ENCODE measurements at places on chromosomes 3 and 15.
A peak's percentile ranks its signal among the peaks of the same experiment; 100 is the strongest.

DNA sequence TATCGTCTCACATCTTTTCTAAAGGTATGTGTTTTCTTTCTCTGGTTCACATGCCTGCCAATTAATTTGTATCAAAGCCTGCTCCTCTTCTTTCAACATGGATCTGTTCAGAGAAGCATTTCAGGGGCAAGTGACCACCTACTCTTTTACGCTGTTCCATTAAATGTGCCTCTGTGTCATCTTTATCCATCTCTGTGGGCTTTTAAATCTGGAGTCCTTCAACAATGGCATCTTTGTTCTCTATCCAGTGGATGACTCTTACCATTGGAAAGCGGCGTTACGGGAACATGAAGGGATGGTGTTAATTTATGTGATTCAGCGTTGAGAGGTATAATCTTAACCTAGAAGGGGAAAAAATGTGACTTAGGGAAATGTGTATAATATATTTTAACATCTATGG is 92.7 kb upstream of the CFAP20DC start:
- DNase-seq: no peak

DNA sequence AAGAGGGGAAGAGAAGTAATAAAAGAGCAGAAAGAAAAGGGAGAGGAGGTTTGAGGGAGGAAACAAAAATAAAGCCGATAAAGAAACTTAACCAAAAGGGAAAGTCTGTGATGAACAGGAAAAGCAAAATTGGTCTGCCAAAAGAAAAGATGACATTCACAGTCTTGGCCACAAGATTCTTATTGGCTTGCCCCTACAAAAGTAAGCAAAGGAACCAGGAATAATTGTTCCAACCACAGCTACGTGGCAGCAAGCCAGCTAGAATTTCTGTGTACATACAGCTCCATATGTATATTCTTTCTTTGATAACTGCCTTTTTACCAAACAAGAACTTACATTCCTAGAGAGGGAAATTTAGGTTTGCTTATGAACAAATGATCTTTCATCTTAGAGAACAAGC is 79.6 kb downstream of the MLH1 start:
- no peak for DNase-seq

GRCh38 chr3:150680562-150680961 is 23.2 kb downstream of the ERICH6 start:
- no peak for DNase-seq

DNA sequence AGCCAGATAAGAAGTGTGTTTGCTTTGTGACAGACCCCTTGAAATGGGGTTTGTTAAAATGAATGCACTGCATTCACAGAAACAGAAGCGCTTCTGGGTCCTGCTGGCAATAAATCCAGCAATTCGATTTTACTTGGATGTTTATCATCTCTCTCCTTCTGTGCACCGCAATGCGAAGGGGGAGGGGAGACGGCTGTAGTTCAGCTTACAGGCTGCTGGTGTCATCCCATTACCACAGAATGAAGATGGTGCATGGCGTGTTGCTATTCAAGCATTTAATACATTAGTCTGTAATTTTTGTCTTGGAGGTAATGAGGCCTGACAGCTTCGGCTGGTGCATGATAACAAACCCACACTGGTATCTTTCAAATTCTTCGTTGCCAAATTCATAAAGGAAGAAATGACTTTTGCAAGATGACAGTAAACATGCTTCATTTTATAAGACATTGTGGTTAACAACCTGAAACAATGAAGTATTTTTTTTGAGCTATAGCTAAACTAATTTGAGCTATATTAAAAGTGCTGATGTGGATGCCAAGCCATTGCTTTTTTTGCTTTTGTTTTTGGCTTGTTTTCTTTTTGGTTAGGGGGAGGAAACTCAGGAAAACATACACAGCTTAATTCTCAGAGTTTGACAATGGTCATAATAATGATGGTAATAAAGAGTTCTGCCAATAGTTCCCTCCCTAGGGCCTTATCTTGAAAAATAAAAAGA is 418.3 kb downstream of the OTOL1 start:
- no peak for DNase-seq

DNA sequence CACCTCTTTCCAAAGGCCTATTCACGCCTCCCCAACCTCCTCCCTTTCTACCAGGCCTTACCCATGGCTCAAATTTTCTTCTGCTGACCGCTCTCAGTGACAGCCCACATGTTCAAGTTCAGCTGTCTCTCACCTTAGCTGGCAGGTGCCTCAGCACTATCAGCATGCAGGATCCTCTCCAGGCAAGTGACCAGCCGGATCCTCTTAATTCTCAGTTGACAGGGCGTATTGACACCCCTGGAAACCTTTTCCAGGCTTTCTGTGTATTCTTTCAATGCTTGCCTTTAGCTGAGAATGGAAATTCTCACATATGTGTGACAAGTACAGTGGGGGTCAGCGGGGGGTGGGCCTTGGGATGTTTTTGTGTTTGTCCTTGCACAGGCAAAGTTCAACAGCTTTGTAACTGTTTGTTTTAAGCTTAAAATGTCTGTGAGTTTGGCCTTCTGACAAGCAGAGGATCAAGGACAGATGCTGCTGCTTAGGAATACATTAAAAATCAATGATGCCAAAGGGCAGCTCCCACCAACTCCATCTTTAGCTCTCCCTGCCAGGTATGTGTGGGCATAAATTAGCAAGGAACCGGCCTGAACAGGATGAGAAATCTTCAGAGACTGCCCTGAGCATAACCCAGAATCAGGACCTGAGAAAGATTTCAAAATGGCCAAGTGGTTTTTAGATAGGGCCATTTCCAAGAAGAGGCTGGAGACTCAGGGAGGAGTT is 17.4 kb upstream of the BDH1 start:
- DNase-seq: no peak

- DNase-seq: no peak
Measured at GRCh38 chr3:98440283-98440682, 22.7 kb upstream of the OR5K1 start.

DNA sequence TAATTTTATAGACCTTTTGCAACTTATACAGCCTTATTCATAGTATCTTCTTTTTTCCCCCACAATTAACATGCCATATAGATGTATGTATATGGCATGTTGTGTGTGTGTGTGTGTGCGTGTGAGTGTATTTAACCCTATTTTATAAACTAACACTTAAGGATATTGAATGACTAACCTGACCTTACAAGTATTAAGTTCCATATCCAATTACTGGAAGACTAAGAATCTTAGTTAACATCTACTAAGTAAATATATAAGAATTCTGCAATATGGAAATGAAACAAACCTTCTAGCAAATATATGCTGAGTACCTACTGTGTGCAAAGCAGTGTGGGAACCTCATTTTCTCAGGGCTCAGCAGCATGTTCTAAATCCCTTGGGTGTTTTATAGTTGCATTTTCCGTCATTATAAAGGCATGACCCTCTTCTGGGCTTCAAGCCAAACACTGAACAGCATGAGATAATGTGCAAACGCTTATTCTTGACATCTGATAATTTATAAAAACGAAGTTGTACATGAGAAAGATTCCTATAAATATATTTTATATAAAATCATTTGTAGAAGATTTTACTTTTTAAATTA is 105.5 kb downstream of the NLGN1 start:
- no peak for DNase-seq

DNA sequence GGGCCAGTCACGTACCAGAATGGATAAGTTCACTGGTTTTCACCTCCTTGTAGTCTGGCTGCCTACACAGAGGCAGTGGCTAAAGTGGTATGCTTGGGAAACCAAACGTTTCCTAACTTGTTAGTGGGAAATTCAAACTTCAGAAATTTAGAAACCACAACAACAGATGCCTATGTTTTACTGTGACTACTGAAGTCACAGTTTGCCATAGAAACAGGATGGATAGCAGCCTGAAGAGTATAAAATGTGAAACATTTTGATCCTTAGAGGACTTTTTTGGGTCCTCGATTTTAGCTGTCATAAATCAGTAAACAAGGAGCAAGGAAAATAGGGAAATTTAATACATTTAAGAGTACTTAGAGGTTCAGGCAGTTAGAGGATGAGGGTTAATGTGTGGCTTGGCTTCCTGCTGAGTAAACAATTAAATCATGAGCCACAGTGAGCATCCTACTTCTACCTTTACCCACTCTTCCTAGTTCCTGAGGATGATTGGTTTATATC is 48.6 kb downstream of the CMSS1 start:
- peak; percentile 15 for DNase-seq

DNA sequence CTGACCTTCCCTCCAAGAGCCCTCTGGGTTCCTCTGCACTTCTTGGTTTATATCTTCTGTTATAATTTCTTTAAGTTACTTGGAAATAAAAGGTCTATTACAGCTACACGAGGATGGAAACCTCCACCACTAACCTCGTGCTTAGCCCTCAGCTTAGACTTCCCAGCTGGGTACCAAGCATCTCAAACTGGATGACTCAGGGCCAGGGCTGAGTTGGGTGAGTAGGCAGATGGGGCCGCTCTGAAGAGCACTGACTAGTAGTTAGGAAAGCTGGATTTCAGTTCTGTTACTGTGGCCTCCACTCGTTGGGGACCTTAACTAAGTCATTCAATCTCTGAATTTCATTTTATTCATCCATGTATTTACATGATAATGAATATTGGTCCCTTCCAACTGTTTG is 1036.6 kb downstream of the IGSF11 start:
- no peak for DNase-seq

DNA sequence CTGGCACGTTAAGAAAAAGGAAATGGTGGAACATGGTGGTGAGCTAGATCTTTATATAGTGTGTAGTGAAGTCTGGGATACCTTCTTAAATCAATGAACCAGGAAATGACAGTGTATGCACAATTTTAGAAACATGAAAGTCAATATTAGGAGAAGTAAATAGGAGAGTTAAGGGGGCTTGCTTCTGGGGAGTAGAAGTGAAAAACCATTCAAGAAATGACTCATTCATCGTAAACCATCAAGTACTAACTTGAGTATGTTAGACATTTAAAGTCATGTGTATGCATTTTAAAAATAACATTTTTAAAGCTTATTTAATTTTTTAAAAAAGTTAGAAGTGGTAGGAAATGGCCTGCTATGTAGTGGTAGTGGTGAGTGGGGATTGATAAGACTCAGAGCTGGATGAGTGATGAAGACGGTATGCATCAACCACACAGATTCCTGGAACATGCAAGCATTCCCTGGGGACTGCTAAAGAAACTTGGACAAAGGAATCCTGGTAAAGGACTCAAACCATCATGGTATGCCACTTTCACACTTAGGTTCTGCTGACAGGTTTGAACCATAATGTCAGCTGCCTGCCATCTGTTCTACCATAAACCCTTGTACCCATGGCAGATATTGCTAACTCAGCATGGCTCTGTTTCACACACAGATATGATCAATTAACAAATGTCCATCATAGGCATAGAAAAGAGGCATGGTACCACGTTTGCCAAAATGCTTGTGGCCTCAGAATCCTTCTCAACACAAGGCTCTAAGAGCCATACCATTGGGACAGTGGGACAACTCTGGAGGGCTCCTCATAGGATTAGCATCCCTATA is 28.9 kb upstream of the MITF start:
- DNase-seq: no peak

DNA sequence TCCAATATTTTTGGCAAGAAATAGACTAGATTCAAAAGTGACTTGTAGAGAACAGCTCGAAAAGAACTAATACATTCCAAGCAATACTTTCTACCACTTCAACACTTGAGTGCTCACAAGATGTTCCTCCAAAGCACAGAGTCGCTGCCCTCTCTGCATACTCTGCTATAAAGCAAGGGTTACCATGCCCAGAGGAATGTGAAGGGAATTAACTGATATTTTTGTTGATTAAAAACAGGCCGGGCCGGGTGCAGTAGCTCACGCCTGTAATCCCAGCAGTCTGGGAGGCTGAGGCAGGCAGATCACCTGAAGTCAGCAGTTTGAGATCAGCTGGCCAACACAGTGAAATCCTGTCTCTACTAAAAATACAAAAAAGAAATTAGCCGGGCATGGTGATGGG is 57.6 kb upstream of the CSPG5 start:
- no peak for DNase-seq

DNA sequence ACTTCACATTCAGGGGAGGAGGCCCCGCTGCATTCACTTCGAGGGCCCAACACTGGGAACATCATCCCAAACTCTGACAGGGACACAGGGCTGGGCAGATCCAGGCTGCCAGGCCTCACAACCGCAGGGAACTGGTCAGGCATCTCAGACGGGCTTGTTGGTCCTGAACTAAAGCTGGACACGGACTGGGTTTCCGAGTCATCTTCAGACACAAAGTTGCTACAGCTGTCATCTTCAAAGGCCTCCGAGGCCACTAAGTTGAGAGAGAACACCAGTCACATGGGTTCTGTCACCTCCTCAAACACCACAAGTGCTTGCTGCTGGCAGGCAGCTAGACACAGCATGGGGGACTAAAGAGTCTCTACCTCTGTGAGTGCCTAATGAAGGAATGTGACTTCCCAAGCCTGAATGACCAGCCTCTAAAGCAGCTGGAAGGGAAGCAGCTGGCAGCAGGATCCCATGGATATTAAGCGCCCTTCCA is 50.9 kb downstream of the CAPN7 start:
- no peak for DNase-seq

- DNase-seq: no peak
Measured at GRCh38 chr3:27633224-27633545, 88.9 kb downstream of the EOMES start.

- DNase-seq: no peak
Measured at GRCh38 chr3:43281020-43281419, 5.3 kb upstream of the SNRK start.

DNA sequence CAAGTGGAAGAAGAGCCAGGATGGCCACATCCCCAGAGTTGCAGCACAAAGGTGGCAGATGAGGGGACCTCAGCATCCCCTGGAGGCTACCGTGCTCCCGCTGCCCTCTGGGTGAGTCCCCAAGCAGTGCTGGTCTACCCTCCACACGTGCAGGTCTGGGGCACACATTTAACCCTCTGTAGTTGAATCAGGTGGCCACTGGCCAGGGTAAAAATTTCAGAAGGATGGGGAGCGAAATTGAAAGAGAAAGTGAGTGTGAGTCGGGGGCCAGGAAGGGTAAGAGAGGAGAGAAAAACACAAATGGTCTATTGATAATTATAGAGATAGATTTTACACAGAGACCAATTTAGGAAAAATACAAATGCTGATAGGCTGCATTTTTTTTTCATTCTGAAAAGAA is 139.5 kb upstream of the EIF1B start:
- DNase-seq: no peak

GRCh38 chr15:50381438-50381837 is 26.4 kb upstream of the GABPB1 start:
- DNase-seq: no peak

DNA sequence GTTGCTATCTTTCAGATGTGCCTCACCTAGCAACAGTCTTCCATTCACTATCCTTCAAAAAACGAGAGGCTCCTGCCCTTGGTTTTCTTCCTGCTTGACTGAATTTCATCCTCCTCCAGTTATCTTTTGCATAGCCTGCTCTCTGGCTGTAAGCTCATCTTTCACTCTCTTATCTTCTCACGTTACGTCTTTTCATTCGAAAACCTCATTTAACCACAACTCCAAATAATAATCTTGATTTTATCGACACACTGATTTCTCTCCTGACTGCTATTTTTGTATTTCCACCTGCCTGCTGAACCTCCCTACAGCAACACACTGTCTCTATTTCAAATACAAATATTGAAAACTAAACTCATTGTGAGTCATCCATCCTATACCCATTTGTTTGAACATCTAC is 230.7 kb upstream of the TMC3 start:
- DNase-seq: no peak

- DNase-seq: no peak
Measured at GRCh38 chr15:86247249-86247955, 167.7 kb downstream of the AGBL1 start.
